ENCODE measurements at places on chromosomes 1 and 21.

DNA sequence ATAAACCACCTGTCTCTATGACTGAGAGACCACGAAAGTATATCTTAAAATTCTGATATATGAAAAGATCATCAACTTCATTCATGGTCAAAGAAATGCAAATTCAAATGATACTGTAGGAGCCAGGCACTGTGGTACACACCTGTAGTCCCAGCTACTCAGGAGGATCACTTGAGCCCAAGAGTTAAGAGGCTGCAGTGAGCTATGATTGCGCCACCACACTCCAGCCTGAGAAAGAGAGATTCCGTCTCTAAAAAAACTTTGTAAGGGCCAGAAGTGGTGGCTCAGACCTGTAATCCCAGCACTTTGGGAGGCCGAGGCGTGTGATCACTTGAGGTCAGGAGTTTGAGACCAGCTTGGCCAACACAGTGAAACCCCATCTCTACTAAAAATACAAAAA is 17.0 kb downstream of the RERE start:
- no peak for DNase-seq

- no peak for DNase-seq
Observed at GRCh38 chr1:207248544-207249198, 72.8 kb upstream of the CD55 start.

DNA sequence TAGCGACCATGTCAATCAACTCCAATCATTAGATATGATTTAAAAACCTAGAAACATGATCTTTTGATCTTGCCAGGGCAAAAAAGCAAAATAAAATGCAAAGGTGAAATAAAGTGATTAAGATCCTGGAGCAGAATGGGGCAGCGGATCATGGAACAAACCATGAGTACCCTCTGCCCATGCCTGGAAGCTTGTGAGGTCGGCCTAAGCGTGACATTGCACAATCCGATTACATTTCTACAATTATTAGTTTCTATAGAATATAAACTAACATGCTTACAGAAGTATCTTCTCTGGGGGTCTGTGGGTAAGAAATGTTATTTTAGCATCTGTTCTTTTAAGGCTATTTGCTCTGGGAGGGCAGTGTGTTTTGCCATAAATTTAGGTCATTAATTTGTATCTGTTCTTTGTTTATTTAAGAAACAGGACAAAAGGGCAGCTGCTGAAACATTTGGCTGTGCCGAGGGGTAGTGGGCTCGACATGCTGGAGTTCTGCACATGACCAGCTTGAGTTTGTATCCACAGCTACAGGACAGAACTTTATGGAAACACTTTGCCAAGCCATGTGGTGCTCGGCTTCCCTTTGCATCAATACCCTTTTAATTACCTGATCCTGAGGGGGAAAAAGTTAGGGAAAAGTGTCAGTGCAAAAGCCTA is 55.9 kb downstream of the ZBTB18 start:
- no peak for DNase-seq

- DNase-seq = no peak
Observed at GRCh38 chr1:20621012-20621411, 12.2 kb upstream of the PINK1 start.

GRCh38 chr1:151837197-151837596 is 2.4 kb downstream of the C2CD4D start:
- no peak for DNase-seq

- DNase-seq = peak; percentile 91
Observed at GRCh38 chr1:163055531-163055930, 13.6 kb upstream of the RGS4 start.

GRCh38 chr21:44774972-44775371 is 26.6 kb downstream of the UBE2G2 start:
- DNase-seq = no peak

GRCh38 chr1:166952002-166952746 is 23.2 kb downstream of the ILDR2 start:
- DNase-seq = no peak

GRCh38 chr1:41028034-41028642 is 6.6 kb upstream of the SLFNL1 start:
- DNase-seq = no peak

GRCh38 chr1:31575369-31576140 is 760 bp upstream of the TINAGL1 start:
- no peak for DNase-seq

GRCh38 chr1:200629876-200630514 is 9.4 kb upstream of the KIF14 start:
- no peak for DNase-seq

DNA sequence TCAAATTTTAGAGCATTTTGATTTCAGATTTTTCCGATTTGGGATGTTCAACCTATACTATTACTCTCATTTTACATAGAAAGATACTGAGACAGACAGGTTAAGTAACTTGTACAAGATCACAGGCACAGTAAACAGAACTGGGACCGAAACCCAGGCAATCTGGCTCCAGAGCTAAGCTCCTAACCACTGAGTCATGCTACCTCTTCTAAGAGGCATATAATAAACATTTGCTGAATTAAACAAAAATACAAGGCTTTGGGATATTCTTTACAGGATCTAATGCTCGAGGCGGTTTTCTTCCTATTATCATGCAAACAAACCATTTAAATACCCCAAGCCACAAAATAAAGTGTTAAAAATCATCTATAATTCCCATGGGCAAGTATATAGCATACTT is 50.3 kb downstream of the MCOLN2 start:
- no peak for DNase-seq

GRCh38 chr1:5239911-5240310 is 585.5 kb downstream of the AJAP1 start:
- DNase-seq = no peak

DNA sequence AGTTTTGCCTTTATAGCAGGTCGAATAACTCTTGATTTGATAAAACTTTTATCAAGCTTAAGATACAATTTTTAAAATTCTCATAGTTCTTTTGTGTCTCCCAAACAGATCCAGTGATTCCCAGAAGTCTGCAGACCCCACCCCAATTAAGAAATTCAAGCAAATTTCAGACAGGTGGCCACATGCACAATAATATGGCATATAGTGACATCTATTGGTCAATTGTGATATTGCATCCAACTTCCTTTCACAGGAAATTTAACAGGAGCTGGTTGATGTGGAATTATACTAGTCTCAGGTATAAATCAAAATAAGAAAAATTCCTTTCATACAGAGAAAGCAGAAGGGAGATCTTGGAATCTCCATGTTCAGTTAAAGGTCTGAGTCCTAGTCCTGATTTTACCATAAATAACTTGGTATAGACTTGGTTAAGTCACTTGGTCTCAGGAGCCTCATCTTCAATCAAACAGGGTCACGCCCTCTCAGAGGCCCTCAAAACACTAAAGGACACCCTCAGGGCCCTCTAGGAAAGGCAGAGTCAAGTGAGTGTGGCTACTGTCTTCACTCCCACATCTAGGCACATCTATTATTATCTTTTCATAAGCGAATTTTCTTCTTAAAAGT is 24.1 kb downstream of the PIGM start:
- peak; percentile 45 for DNase-seq
